ENCODE measurements at places on chromosomes 2 and 18.

- DNase-seq, result no peak
These were observed 27.9 kb upstream of the GALNT5 start for GRCh38 chr2:157229572-157229971.

DNA sequence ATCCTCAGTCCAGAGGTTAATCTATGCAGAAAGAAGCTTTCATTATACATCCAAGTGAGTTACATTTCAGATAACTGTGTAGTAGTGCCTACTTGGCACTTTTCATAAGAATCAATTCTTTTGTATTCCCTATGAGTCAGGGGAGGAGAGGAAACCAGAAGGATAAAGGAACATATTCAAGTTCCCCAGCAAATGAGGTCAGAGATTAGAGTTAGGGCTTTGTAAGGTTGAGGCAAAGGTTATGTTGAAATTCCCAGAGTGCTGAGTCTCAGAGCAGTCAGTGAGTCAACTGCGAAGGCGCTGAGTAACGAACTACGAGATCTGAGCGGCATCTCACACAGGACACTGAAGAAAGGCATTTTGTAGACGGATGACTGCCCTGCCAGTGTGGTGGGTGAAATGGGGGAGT lies 25.1 kb upstream of the ME2 start:
- no peak for DNase-seq

- no peak for DNase-seq
These were observed 275.8 kb downstream of the KCNS3 start for GRCh38 chr2:18154259-18154658.

DNA sequence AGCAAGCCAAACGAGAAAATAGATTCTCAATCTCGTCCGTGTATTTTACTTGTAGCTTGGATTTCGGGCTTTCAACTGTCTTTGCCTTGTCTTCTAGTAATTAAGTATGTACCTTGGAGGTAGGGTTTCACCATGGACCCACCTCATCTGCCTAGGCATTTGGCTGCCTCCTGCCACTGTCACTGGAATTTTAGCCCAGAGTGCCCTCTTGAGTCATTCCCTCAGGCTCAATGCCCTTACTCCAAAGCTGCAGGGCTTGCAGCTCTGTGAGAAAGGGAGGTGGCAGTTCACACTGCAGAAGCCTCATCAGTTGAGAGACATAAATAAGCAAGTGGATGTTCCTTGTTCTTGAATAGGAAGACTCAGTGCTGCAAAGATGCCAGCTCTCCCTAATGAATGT lies 89.6 kb downstream of the VSNL1 start:
- no peak for DNase-seq

GRCh38 chr2:68125821-68126220 lies 31.9 kb upstream of the PNO1 start:
- DNase-seq, result no peak

- DNase-seq, result no peak
These were observed 263.2 kb downstream of the LTBP1 start for GRCh38 chr2:33209976-33210375.

DNA sequence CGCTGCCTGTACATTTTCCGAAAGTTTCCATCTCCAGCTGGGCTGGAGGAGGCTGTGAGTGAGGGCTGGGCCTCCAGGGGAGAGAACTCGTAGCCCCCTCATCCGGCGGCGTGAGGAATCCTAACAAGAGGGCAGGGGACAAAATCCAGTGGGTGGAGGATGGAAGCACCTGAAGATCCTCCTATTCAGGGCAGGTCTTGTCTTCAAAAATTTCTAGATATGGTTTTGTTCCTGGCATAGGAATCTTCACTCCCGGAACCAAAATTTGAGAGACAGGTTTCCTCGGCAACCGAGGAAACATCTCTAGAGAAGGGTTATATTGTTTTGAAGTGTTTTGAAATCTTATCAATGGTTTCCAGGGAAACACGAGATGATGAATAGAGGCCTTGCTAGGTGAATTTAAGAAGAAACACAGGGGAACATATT lies 136.7 kb downstream of the SH3BP4 start:
- no peak for DNase-seq

DNA sequence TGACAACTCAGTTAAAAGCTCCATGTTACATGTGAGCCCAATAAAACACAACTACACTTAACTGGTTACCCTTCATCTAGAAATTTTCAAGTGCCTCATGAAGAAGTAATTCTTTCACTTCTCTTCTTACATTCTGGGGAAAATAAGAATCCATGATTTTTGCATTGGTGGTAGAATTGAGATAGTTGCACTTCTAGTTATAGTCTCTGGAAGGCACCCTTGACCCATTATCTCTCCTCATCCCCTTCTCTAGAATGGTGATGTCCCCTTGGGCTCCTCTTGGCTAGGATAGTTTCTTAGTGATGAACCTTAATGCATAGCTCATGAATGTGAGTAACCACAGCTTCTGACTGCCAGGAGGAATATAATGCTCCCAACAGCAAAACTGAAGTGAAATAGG lies 3.6 kb downstream of the LGALSL start:
- DNase-seq, result no peak

- DNase-seq, result no peak
These were observed 58.8 kb upstream of the OTOS start for GRCh38 chr2:240199133-240199870.

- no peak for DNase-seq
These were observed 8.6 kb upstream of the TMEM37 start for GRCh38 chr2:119423108-119423444.

DNA sequence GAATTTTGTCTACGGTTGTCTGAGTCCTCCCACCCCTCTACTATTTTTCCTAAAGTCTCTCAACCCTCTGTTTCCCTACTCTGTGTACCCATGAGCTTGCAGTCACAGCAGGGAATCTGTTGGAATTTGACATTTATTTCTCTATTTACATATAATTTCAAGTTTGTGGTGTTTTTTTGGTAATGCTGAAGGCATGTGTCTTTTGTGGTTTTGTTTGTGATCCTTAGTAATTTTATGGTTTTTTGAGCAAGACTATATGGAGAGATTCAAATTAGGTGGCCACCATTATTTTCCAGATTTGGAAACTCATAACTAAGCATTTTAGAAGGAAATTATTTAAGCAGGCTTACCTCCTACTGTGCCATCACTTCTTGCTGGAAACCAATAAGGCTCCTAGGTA lies 27.2 kb upstream of the FBLN7 start:
- DNase-seq, result no peak

- DNase-seq, result no peak
These were observed 61.9 kb downstream of the MEIS1 start for GRCh38 chr2:66496670-66497420.

DNA sequence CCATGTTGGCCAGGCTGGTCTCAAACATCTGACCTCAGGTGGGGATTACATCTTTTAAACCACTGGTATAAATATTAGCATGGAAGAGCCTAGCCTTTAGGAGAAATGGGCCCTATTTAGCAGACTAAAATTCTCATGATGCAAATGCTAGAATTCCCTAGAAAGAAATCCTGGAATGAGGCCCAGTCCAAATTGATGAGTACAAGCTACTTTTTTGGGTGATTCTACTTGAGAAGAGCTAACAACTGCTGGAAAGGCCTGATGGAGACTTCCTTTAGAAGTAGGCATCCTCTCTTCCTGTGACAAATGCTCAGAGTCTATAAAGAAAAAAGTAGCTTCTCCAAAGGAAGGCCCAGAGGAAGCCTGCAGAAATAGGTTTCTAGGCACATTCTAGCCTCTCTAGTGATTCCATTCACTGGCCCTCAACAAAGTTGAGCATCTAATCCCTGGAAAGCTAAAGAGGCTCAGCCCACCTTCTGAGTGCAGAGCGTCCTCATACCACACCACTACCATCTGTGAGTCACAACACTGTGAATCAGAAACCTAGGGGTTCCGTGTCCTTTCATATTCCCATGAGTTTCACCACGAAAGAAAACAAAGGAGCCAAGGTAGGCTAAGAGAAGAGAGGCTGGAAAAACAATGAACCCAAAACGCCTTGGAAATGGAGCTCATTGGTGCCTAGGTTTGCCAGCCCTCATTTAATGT lies 183.1 kb downstream of the C1D start:
- no peak for DNase-seq

DNA sequence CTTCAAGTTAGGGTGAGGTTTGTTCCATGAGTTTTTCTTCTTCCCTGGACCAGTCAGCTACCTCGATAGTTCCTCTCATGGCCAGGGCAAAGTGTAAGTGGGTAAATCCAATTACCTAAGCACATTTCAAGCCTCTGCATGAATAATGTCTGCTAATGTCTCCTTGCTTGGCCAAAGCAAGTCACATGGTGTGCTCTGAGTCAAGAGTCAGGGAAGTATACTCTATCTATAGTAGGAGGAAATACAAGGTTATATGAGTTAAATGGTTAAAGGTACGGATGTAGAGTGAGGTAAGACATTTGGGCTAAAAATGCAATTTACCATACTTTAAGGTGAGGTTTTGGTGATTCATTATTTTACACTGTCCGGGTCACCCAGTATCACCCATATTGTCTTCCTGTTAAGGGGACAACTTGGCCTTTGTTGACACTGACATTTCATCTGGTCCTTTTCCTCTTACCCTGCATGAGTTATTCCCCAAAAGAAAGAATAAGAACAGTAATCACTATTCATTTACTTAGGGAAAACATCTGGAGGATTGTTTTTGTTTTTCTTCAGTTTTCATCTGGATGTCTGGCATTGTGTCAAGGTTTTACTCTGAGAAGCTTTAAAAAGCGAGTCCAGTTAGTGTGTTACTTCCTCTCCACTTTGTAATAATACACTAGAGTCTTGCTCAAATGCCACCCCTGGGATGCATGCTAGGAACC lies 405.5 kb downstream of the RND3 start:
- no peak for DNase-seq

GRCh38 chr18:12782521-12782920 lies 79.7 kb downstream of the PSMG2 start:
- no peak for DNase-seq

GRCh38 chr18:62576845-62577512 lies 54.2 kb downstream of the ZCCHC2 start:
- DNase-seq, result no peak

DNA sequence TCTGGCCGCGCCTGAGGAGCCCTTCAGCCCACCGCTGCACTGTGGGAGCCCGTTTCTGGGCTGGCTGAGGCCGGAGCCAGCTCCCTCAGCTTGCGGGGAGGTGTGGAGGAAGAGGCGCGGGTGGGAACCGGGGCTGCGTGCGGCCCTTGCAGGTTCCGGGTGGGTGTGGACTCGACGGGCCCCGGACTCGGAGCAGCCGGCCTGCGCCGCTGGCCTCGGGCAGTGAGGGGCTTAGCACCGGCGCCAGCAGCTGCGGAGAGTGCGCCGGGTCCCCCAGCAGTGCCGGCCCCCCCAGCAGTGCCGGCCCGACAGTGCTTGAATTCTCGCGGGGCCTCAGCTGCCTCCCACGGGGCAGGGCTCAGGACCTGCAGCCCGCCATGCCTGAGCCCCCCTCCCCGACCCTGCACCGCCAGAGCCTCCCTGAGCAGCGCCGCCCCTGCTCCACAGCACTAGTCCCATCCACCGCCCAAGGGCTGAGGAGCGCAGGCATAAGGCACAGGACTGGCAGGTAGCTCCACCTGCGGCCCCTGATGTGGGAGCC lies 534.2 kb downstream of the ZNF804A start:
- no peak for DNase-seq

GRCh38 chr2:66427300-66427699 lies 7.6 kb upstream of the MEIS1 start:
- DNase-seq, result no peak

DNA sequence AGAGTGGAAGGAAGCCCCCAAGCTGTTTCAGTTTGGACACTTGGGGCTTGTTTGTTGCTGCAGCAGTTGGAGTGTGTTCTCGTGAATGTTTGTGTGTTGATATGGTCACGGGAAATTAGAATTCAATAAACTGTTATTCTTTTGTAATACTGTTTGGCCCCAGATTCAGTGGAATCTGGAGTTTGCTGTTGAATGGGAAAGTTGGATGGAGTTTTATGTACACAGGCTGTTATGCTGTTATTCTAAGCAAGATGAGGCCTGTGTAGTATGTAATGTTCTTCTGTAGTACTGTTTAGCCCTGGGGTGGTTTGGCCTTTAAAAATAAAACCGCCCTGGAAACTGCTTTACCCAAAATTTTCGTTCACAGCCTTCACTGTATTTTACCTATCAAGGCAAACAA lies 810.4 kb upstream of the HS6ST1 start:
- DNase-seq, result no peak
